ENCODE measurements at places on chromosomes 3 and 15.

DNA sequence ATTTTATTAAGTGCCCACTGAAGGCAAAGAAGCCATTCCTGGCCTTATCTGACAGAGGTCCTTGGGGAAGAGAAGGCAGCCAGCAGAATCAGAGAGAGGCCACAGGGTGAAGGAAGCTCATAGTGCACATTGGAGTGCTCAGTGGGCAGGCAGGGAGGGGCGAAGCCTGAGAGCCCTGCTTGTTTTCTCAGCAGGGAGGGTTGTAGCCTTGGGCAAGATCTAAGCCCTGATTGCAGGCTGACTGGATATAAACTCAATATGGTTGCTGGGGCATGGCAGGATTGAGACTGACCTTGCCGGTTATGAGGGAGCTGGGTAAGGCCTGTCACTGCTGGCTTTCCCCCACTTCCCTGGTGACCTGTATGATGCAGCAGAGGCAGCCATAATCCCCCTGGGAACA, 7.5 kb upstream of the IGSF11 start:
- DNase-seq = no peak

DNA sequence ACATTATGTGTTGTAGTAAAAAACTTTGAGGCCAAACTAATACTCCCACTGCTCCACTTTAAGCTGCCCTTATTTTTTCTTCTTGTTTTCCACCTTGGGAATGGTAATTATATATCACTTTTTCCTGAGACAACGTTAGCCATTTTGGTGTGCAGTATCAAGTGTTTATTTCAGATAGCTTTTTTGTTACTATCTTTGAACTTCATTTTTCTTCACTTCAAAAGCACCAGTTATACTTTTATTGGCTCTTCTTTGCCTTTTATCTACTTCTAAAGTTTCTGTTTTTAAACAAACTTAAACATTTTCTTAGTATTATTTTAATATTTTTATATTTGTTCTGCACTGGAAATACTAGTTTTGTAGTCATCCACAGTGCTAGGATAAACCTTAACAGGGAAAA, 6.5 kb downstream of the TOPAZ1 start:
- DNase-seq = no peak

GRCh38 chr3:76715426-76715825, 324.5 kb upstream of the ROBO2 start:
- no peak for DNase-seq

GRCh38 chr15:23857028-23857641, 170.0 kb upstream of the NDN start:
- peak; percentile 42 for DNase-seq

- DNase-seq = no peak
Observed at GRCh38 chr3:65231544-65231943, 543.7 kb upstream of the ADAMTS9 start.

DNA sequence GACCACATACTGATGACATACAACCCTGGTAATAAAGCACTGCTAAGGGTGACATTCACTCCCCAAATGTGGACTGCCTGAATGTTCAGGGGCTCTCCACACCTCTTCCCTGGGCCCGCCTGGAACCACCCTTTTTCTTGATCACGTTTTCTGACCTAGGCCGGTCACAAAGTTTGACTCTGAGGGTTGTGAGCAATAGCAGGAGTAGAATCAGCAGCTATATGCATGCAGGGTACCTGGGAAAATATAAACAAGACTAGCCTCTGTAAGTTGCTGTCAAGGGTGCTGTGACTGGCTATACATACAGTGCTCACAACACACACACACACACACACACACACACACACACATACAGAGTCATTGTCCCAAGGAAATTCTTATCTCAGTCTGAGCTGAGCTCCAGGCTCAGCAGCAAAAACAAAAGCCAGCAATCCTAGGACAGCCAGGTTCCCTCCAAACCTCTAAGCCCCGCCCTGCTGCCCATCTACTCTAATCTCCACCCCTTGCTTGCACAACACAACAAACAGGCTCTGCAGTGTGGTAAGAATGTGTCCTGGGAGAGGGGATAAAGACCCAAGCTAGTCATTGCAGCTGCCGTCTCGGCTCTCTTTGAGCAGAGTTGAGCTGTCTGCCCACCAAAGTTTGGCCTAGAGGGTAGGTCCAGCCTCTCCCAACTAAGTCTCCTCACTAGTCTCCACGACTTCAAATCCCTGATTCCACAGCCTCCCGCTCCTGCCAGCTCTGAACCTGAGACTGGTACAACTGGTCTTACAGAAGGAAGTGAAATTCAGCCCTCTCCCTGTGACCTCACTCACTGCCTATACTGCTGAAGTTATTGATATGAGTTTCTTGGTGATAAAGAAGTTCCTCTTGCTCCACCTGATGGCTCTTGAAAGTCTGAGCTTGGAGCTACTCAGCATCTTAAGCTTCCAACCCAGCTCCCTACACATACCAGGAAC, 2.2 kb downstream of the BMF start:
- DNase-seq = peak; percentile 96

GRCh38 chr3:197068077-197068476, 38.5 kb upstream of the MELTF start:
- DNase-seq = no peak

DNA sequence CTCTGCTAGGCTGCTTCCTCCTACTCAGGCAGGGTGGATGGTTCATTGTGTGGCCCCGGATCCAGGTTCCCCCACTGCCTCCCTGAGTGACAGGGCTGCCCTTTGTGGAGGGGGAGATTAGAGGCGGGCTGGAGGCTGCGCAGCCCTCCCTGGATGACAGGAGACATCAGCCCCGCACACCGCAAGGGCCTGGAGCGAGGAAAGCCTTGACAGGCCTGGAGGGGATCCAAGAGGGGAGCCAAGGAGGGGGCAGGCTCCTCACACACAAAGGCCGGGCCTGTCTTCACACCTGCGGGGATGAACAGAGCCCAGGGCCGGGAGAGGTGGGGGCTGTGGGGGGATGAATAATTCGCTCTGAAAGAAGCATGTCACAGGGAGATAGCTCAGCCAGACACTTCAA, 72.9 kb downstream of the RPN1 start:
- no peak for DNase-seq

- DNase-seq = no peak
Observed at GRCh38 chr3:167361306-167361705, 18.8 kb downstream of the ZBBX start.

GRCh38 chr3:8279886-8280550, 221.6 kb upstream of the LMCD1 start:
- DNase-seq = no peak

- DNase-seq = peak; percentile 34
Observed at GRCh38 chr15:61830536-61831330, 229.5 kb downstream of the VPS13C start.

- DNase-seq = no peak
Observed at GRCh38 chr3:99878005-99878404, 60.3 kb downstream of the CMSS1 start.

DNA sequence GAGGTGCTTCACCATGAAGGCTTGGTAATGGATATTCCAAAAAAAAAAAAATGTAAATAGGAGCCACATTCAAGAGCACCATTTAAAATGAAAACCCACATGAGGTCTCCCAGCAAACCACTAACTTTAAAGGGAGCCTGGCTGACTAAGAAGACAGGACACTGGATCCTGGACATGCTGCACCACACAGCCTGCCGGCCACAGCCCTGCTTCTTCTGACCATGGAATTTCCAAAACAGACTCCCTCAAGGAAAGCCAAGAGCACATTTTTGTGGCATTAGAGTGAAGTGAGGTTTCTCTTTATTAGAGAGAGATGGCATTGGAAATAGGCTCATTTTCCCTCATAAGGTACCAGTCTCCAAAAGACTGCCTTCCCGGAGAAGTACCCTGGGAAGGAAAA, 113.9 kb downstream of the RORA start:
- DNase-seq = no peak

GRCh38 chr3:41037651-41038334, 161.5 kb upstream of the CTNNB1 start:
- DNase-seq = no peak

DNA sequence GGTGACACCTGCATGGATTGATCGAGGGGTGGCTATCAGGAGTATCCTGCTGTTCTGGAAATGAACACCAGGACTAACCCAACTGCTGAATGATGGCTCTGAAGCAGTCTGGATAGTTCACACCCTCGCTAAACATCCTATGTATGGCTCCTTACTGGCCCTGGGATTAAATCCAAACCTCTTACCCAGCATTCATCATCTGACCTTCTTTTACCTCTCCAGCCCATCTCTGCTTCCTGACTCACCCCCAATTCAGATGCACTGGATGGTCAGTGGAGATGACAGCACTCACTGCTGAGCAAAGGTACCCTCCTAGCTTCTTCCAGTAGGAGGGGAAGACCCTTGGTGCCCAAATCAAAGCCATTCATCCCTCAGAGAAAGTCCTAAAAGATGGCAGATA, 235.2 kb upstream of the TRIM42 start:
- DNase-seq = no peak

DNA sequence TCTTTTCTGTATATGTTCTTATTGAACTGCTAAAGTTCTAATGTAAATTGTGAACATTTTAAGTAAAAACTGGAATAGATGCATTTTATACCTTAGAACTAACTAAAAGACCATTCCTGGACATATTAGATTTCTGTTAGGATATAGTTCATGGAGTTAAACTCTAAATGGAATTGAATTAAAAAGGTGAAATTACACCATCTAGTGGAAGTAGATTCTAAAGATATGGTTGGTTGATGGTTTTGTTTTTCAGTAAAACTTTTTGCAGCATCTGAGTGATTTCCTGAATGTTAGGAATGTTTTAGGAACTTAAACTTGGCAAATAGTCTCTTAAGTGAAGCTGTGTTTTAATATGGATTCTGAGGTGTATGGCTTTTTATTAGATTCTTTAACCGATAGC, 96.8 kb downstream of the SLMAP start:
- DNase-seq = no peak

DNA sequence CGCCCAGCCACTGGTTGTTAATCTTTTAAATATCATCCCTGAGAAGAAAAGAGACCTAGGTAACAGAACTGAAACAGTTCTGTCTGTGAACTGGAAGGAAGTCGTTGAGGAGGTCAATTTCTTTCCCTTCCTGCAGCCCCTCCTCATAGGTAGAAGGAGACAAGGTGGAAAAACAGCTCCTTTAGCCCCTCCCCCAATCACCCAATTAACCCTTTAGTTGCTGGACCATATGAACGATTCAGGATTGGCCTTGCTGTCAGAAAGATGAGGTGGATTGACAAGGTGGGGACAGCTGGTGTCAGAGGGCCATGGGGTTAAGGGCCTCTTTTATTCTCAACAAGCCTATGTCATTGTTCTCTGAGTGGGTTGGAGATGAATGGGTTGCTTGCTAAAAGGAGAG, 36.0 kb upstream of the ZNF445 start:
- DNase-seq = no peak

GRCh38 chr3:141367038-141367730, 1.1 kb upstream of the ZBTB38 start:
- DNase-seq = no peak

DNA sequence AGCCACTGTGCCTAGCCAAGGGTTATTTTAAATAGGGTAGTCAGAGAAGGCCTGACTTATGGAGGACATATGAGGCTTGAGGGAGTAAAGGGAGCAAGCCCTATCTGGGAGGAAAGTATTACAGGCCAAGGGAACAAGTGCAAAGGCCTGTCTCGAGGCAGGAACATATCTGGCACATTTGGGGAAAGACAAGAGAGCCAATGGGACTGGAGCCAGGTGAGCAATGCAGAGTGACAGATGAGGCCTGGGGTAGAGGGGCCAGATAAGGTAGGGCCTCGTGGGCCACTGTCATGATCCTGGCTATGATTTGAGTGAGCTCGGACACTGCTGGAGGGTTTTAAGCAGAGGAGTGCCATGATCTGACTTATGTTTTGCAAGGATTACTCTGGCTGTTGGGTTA, 43.8 kb downstream of the DCP1A start:
- no peak for DNase-seq

DNA sequence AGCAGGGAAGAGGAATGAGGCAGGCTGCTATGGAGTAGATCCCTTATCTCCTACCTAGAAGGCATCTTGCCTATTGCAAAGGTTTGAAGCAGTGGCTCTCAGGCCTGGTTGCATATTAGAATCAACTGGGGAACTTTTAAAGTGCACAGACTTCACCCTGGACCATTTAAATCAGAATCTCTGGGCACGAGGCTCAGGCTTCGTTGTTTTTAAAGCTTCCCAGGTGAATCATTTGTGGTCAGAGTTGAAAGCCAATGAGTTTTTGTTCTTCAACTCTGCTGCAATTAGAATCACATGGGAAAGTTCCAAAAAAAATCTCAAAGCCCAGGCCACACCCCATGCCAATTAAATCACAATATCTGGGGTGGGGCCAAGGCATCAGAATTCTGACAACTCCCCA, 773.1 kb downstream of the AGBL1 start:
- DNase-seq = no peak

DNA sequence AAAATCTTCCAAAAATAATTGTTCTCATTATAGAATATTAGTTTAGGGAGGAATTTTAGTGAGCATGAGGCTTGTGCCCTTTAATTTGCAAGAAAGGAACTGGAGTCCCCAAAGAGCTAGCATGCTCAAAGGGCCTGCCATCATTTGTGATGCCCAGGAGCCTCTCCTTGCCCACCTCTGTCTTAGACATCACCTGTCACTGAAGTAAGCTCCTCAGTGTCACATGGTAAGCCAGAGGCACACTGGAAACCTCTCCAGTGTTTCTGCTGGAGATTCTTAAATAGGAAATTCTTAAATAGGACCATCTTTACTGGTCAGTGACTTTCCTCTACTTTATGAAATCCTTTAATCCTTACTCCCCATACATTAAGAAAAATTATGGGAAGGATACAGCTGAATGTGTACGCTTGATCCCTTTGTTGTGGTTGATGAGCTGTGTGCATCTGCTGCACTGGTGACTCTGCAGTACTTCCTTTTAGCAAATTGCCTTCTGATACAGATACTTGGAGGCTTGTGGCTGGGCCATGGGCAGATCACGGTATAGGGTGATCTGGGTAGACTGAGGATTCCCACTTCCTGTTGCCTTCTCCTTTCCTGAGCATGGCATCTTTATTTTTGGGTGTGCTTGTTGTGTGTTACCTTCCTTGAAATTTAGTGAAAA, 197.4 kb downstream of the KLHL25 start:
- DNase-seq = no peak

- no peak for DNase-seq
Observed at GRCh38 chr3:116399701-116400226, 45.5 kb downstream of the LSAMP start.

DNA sequence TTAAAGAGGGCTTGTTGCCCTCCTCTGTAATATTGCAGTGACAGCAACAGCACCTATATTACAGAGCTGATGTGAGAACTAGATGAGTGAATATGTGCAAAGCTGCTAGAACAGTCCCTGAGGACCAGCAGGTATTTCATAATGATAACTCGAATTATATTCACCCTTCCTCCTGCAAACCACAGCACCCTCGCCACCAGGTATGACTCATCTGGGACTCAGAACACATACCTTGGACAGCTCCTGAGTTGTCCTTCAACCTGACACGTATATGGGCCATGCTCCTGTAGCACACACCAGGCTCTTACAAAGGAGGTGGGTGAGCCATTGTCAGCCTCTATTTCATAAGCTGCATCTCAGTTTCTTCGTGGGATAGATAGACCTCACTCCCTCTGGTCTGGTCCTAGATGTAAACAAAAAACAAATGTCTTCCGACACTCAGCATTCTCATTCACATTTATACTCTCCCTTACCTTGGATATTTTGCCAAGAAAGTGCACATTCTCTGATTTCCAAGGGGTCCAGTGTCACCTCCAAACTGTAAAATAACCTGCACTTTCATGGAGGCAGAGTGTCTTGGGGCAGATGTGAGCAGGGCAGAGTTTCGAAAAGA, 124.5 kb downstream of the TLE3 start:
- peak; percentile 43 for DNase-seq

GRCh38 chr3:76096836-76097588, 311.7 kb upstream of the ZNF717 start:
- DNase-seq = no peak

Data from HL-60 (cell line).